ENCODE measurements at places on chromosomes 7 and 10.

DNA sequence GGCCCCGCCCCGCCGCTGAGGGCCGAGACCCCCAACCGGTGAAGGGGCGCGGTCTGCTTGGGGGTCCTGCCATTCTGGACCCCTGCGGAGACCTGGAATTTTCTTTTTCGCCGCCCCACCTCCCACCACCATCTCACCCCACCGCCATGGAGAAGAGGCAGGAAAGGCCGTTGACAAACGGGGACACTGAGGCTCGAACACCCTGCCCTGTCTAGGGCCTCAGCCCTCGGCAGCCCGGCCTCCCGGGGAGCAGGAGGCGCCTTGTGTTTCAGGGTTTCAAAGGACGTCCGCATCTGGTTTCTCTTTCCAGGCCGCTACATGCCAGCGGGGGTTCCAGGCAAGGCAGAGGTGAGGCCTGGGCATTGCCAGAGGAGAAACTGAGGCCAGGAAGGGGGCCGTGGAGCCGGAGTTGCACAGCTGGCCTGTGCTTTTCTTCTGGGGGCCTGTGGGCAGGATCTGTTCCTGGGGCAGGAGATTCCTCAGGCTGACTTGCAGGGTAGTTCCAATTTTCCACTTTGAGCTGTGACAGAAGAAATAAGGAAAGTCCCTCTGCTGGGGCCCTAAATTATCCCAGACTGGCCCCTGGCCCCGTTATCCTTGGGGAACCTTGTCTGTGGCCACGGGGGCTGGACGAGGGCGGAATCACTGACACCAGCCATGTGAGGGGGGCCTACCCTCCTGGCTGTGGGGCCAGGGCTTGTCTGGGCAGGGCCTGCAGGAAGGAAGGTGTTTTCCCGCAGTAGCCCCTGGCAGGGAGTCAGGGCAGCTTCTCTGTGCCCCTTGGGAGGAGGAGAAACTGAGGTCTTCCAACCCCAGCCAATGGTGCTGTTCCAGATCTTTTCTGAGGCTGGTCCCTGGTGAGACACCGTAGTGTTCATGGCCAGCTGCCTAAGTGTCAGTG, 900 bp upstream of the MICALL2 start:
- DNase-seq, result peak; percentile 62

- DNase-seq, result no peak
Measured at GRCh38 chr7:114209968-114210367, 204.6 kb upstream of the FOXP2 start.

GRCh38 chr10:14605231-14605925, 169.3 kb downstream of the FAM107B start:
- DNase-seq, result no peak

DNA sequence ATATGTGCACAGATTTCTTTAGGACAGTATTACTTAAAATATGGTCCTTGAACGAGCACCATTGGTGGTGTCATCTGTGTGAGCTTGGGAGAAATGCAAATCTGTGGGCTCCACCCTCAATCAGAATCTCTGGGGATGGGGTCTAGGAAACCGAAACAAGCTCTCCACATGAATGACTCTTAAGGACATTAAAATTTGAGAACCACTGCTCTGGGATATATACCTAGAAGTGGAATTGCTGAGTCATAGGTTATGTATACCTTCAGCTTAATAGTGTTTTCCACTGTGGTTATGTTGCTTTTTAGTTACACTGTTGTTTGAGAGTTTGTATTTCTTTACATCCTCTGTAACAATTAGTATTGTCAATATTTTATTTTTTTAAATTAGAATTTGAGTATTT, 24.0 kb downstream of the ZNRF2 start:
- DNase-seq, result no peak

DNA sequence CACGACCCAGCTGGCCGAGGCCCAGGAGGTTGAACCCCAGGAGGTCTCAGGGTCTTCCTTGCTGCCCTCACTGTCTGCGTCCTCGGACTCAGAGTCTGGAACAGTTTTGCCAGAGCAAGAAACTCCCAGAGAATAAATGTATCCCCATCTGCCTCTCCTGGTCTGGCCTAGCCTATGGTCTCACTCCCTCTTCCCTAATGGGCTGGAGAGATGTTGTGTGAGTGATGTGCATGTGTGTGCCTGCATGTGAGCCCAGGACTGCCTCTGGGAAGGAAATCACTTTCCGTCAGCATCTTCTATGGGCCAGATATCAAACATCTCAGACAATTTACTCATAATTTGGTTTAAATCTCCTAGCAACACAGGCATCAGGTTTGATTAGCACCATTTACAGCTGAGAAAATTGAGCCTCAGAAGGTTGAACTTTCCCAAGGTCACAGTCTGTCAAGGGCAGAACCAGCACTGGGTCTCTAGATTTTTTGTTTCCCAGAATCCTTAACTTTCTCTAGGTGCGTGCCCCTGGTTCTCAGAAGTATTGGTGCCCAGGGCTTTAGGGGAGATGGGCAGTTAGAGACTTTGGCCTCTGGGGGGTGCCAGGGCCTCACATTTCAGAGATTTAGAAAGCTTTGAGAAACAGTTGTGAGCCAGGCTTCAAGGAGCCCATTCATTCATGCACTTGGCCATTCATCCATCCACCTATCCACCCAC, 4.9 kb downstream of the TMEM270 start:
- no peak for DNase-seq

DNA sequence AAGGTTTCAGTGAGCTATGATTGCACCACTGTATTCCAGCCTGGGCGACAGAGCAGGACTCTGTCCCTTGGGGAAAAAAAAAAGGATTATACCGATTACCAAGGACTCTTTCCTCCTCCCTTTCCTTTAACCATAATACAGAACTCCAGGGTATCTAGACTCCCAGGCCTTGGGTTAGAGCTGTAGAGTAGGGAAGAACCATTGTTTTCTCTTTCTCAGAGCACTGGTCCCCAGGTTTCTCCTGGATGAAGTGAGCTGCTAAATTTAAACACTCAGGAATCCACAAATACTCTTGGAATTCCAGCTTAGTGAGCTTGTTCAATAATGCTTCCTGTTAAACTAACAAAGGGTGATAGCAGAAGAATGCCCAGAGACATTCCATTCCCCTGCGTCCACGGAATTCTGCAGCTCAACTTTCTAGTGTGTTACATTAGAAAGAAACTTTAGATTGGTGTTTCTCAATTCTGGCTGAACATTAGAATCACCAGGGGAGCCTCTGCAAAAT, 14.6 kb upstream of the RPEL1 start:
- DNase-seq, result peak; percentile 65

GRCh38 chr7:143381427-143382125, 431 bp downstream of the ZYX start:
- peak; percentile 84 for DNase-seq

DNA sequence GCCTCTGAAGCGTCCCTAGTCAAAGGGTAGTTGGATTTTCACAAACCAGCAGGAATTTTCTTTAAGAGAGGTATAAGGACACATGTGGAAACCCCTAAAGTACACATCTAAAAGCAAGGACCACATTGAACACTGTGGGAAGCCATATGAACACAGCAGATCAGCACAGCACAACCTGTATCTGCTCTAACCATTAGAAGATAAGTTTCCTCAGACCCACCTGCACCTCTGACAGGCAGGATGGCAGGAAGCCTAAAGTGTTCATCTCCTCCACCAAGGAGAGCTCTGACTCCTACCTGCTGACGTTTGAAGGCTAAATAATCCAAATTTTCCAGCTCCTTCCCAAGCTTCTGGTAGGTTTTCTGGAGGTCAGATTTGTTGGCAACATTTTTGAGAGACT, 174.4 kb downstream of the CTNNA3 start:
- DNase-seq, result no peak

DNA sequence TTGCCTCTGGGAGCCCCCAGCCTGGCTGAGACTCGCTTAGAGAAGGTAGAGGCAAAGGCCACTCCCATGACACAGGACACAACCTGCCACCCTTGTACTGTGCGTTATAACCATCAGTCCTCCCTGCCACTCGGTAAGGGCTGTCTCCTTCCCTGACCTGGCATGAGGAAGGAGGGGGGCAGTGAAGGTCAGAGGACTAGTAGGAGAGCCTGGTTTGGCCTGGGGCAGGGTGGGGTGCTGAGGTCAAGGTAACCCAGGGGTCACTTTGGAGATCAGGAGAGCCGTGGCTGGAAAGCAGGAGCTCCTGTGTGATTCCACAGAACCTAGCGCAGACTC, 6.9 kb upstream of the TNRC18 start:
- no peak for DNase-seq

DNA sequence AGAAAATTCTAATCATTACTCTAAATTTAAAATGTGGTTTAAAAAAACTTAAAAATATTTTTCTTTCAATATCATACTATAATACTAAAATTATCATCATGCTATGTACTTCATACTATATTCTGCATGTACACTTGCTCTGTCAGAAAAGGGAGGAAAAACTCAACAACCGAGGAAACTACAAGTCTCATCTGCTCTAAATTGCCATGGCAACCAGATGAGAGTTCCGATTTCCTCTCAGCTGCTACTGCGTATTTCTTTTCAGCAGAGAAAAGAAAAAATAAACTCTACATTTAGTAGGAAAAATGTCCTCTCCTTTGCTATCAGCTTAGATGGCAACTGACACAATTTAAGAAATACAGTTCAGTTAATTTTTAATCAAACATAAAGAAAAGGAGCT, 178.9 kb downstream of the SRPK2 start:
- DNase-seq, result no peak

DNA sequence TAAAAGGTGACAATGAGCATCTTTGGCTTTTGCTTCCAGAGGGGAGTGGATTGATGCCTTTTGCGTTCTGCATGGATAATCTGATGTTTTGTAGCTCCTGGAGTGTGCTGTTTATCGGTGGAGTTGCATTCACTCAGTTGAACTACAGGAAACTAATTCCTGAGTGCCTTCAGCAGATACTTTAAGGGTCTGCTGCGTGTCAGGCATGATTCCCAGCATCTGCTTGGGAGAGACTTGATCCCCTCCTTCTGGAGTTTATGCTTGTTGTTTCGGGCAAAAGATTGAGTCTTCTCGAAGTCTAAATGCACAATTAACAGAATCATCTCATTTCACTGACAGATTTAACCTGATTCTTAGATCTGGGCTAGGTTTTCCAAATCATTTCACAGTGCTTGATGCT, 46.2 kb downstream of the CELF2 start:
- no peak for DNase-seq
